ENCODE measurements at places on chromosomes 4 and X.

- DNase-seq: no peak
These were observed 162.0 kb upstream of the EOLA2 start for GRCh38 chrX:150100261-150100660.

- no peak for DNase-seq
These were observed 260.9 kb upstream of the RPS6KA3 start for GRCh38 chrX:20527558-20528011.

DNA sequence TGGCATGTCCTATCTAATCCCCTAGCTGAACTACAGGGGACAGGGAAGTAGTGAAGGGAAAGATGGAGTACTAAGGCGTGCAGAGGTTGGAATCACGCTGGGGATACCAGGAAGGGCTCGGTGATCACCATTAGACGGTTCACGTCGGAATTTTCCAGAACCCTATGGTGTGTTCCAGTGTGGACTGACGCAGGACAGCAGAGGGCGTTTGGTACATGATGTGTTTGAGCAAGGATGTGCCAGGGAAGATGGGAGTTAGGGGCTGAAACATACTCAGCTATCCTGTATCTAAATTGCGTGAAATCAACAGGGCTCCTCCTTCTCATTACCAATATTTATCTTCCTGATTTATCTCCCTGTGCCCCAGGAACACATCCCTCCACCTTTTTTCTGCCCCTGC, 33.7 kb downstream of the PRPS2 start:
- no peak for DNase-seq

- no peak for DNase-seq
These were observed 822.9 kb downstream of the RAPGEF2 start for GRCh38 chr4:159925770-159926169.

Data from right renal pelvis (tissue), 4 donors.